Mesangial cell (primary cell): ENCODE measurements at places on chromosomes 7 and 10. TPM values are rescaled to one million over a fixed set of nuclear protein-coding genes. Genes with fewer than 3 reads are reported as not detected.

Gene FGFR2
- 0.16 and 6.8 TPM in 2 replicates for total RNA-seq

Gene ABCB1
- total RNA-seq, result 20.4 and 26.4 TPM in 2 replicates

Gene TACC2
- total RNA-seq, result 14.7 TPM in 2 replicates

Gene PYROXD2
- 3.7 and 18.0 TPM in 2 replicates for total RNA-seq

Gene PRKAR2B
- total RNA-seq, result 3.4 TPM in 2 replicates

Gene RBM17
- 18.9 and 33.1 TPM in 2 replicates for total RNA-seq

Gene TAS2R3
- total RNA-seq, result 0.25 TPM in 1 of 2 replicates, not detected in the other

Gene PTPN20
- 0.76 and 1.8 TPM in 2 replicates for total RNA-seq
